Activated naive CD4-positive, alpha-beta T cell treated with anti-CD3 and anti-CD28 coated beads, Interleukin-2, amount 50 U/mL, for 72 hours (primary cell): ENCODE measurements at places on chromosomes 3 and 15.

DNA sequence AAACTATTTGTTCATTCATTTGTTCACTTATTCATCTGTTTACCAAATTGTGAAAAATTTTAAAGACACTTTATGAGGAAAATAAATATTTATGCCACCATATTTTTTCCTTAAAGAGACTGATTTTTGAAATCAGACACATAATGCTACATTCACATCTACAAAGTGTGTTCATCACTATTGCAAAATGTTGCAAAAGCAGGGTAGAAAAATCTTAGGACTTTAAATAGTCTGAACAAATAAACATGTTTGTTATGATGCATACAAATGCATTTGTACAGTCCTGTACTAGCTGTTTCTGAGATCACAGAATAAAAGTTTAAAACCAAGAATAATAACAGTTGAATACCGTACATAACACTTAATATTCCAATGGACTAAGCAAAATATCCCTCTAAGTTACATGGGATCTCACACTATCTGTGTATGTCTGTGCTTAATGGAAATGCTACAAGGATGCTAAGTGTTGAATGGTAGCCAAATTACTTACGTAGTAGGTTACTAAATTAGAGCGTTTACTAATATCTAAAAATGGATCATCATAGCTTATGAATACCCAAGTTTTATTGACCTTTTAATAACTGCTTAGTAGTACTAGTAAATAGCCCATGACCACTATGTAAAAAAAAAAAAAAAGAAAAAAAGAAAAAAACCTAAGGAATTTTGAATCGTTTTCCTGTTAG lies 25.1 kb downstream of the ATP11B start:
- no peak for DNase-seq

DNA sequence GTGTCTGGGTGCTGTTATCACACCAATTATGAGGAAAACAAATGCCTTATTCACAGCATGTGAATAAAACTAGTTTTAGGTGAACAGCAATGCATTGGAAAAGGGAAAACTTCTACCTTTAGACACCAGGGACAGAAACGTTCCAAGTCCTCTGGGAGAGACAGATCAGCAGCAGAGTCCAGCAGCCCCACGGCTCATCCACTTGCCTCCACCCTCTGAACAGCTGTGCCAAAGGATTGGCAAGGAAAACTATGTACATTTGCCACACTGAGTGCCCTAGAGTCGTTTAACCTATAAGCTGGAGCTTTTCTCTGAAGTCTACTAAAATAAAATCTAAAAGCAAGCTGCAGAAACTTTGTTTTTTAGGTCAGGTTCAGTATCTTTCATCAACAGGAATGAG lies 107.7 kb upstream of the EIF1B start:
- no peak for DNase-seq

- no peak for DNase-seq
Measured at GRCh38 chr15:35471024-35471423, 74.9 kb downstream of the DPH6 start.

DNA sequence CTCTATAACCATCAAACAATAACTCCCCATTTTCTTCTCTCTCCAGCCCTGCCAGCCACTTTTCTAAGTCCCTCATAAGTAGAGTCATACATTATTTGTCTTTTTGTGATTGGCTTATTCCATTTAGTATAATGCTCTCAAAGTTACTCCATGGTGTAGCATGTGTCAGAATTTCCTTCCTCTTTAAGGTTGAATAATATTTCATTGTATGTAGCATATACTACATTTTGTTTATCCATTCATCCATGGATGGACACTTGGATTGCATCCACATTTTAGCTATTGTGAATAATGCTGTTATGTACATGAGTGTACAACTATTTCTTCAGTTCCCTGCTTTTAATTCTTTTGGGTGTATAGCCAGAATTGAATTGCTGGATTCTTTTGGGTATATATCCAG lies 138.4 kb downstream of the ATG7 start:
- no peak for DNase-seq

DNA sequence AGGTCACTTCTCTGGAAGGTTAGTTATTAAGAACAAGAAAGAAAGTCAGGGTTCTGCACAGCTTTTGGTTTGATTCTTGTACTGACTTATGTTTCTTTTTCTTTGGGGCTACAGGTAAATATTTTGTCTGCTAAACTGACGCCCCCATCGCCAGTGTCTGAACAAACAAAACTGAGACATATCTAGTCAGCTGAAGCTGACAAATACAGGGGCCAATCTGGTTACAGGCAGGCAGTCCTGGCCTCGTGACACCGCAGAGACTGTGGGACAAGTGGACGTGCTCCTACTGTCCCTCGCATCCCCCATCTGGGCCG lies 4.6 kb upstream of the RPL14 start:
- no peak for DNase-seq

- no peak for DNase-seq
Measured at GRCh38 chr3:12991861-12992281, 81.4 kb downstream of the IQSEC1 start.

- no peak for DNase-seq
Measured at GRCh38 chr3:192812743-192813383, 85.5 kb upstream of the FGF12 start.

- DNase-seq: no peak
Measured at GRCh38 chr15:92115834-92116233, 262.3 kb downstream of the SLCO3A1 start.

DNA sequence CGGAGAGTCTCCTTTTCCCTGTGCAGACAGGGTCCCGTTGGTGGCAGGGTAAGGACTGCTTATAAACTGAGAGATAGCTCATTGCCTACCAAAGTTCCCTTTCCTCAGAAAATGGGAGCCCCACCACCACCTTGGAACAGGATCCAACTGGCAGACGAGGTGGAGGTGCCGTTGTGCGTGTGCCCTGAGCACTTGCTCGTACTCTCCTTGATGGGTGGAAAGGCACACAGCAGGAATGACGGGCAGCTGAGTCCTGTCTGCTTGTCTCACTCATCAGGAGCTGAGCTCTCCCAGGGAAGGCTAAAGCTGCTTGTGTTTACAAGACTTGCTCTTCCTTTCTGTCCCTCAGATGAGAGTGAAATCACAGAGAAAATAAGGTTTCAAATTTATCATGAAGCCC lies 60.7 kb downstream of the B3GNT5 start:
- DNase-seq: no peak
